Endodermal cell (in vitro differentiated cells): ENCODE measurements at places on chromosomes 13 and 19. TPM values are rescaled to one million over a fixed set of nuclear protein-coding genes. Genes with fewer than 3 reads are reported as not detected.
A peak's percentile ranks its signal among the peaks of the same experiment; 100 is the strongest.

Gene CCNA1
- 0.38 TPM in 1 of 3 replicates, not detected in the others for total RNA-seq

Gene CEACAM5
- not detected in 2 replicates for total RNA-seq

Gene SLC1A6
- 2.4 to 3.1 TPM (median 3.1 TPM) in 3 replicates for total RNA-seq

GRCh38 chr13:89550938-89551337 is 1796.5 kb upstream of the MIR17HG start:
- no peaks in the 10 kb centered on the region for H3K36me3 ChIP-seq
- no peaks in the 10 kb centered on the region for H3K4me1 ChIP-seq
- no peak for DNase-seq
- no peak overlapping the region for H3K4me3 ChIP-seq
- H3K27me3 ChIP-seq = no peaks in the 10 kb centered on the region

DNA sequence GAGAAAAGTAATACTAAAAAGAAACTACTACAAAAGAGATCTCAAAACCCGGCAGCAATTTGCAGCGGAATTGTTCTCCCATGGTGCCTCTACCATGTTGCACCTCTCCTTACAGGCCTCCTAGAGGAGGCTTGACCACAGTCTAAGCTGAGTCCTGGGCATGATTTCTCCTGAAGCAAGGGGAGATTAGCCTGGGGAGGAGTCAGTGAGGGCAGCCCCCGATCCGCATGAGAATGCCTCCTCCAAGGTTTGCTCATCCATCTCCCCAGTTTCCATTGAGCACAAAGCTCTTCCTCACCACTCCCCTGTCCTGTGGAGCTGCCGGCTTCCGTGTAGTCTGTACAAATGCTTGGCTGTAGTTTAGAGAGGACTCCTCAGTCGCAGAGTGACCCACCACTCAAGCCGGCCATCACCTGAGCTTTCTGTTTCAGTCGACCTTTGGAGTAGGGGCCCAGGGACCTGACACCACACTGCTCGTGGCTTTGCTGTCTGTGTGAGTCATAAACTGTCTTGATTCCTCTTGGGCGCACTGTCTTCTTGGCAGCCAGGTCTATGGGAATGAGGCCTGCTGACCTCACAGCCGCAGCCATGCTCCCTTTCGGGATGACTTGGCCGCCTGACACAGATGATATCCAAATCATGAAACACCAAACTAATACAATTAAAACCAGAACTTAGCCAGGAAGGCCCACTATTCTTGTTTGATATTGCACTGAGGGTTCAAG is 72.3 kb downstream of the C1QTNF9 start:
- no peak overlapping the region for H3K27ac ChIP-seq
- H3K4me1 ChIP-seq = no peaks in the 10 kb centered on the region
- no peak overlapping the region for H3K4me3 ChIP-seq
- H3K36me3 ChIP-seq = no peaks in the 10 kb centered on the region

- H3K4me1 ChIP-seq = no peaks in the 10 kb centered on the region
- H3K27me3 ChIP-seq = no peaks in the 10 kb centered on the region
- DNase-seq = no peak
Observed at GRCh38 chr19:54587026-54587425, 6.4 kb upstream of the LILRA1 start.

DNA sequence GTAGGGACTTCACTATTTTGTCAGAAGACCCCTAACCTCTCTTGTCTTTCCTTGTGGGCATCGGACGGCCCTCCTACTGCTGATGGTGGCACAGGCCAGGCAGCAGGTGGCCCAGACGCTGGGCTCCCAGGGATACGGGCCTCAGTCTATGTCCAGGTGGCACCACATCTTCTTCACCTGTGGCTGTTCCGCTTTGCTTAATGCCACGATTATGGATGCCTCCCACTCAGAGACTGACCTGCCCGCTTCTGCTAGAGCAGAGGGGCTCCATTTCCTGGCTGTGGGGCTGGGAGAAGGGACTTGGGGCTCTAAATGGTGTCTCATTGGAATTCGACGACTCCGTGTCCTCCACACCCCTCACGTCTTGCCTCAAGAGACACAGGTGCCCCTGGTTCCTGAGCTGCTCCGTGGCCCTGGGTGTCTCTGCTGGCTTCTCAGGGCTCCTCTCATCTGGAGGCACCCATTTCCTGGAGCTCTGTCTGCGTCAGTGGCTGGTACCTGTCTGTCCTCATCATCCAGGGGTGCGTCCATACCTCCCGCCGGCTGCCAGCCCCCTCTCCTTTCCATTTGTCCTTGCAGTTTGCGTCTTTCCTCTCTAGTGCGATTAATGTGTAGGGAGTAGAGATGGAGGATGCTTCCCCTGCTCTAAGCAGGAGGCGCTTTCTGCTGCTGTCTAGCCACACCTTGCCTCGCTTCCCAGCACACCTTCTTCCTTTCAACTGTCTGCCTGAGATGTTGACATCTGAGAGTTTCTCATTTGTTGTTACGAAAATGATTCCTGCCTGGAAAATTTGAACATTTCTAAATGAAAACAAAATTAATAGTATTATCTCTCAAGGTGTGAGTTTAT is 63.4 kb downstream of the TEX29 start:
- no peaks in the 10 kb centered on the region for H3K4me1 ChIP-seq
- peak; percentile 27 for DNase-seq
- no peaks in the 10 kb centered on the region for H3K36me3 ChIP-seq
- no peak overlapping the region for H3K4me3 ChIP-seq
- no peak overlapping the region for H3K27ac ChIP-seq

DNA sequence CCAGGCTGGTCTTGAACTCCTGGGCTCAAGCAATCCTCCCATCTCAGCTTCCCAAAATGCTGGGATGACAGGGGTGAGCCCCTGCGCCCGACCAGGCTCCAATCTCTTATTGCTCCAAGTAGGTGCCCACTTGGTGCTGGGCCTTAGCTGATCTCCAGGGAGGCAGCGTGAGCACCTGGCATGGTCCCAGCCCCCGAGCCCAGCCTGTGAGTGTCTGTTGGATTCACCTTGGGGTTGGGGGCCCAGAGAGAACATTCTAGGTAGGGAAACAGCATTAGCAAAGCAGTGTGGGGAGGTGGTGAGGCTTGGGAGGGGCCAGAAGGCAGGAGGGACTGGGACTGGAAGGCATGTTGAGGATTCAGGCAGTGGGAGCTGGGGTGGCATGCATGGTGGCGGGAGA is 45.5 kb downstream of the DNM2 start:
- no peaks in the 10 kb centered on the region for H3K4me1 ChIP-seq
- H3K4me3 ChIP-seq = no peak overlapping the region
- H3K27ac ChIP-seq = no peak overlapping the region
- peaks cover 29% of the 10 kb centered on the region for H3K36me3 ChIP-seq
- no peaks in the 10 kb centered on the region for H3K27me3 ChIP-seq

DNA sequence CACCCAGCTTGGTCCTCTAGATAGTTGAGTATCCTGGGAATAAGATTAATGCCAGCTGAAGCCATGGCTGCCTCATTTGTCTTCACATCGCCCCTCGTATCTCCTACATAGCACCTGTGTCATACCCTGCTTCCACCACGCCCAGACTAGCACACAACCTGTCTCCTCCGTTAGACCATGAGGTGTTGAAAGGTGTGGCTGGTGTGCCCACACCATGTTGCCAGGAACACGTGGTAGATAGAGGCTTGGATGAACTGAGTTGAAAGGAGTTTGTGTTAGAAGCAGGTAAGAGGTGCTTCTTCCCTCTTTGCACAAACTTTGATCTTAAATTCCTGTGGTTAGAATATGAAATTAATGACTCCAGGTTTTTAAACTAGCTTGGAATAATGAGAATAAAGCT is 40.1 kb downstream of the RGCC start:
- H3K36me3 ChIP-seq = no peaks in the 10 kb centered on the region
- H3K27me3 ChIP-seq = no peaks in the 10 kb centered on the region
- H3K4me1 ChIP-seq = no peaks in the 10 kb centered on the region
- no peak overlapping the region for H3K27ac ChIP-seq

- peaks cover 11% of the 10 kb centered on the region for H3K4me1 ChIP-seq
- H3K36me3 ChIP-seq = no peaks in the 10 kb centered on the region
- peak; percentile 79 for DNase-seq
Observed at GRCh38 chr13:106468744-106469590, 66.5 kb downstream of the EFNB2 start.

DNA sequence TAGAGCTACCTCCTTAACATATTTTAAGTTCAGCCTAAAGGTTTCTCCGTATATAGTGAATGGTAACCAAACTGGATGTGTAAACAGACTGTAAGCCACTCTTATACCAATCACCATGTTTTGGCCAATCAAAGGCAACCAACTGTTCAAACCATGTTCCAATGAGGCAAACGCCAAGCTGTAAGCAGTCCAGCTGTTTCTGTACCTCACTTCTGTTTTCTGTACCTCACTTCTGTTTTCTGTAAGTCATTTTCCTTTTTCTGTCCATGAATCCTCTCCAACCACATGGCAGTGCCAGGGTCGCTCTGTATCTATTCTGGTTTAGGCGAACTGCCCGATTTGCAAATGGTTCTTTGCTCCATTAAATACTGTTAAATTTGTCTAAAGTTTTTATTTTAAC is 24.4 kb downstream of the COMMD6 start:
- H3K27ac ChIP-seq = no peak overlapping the region
- no peaks in the 10 kb centered on the region for H3K4me1 ChIP-seq
- no peak overlapping the region for H3K4me3 ChIP-seq
- H3K36me3 ChIP-seq = no peaks in the 10 kb centered on the region
- DNase-seq = no peak

DNA sequence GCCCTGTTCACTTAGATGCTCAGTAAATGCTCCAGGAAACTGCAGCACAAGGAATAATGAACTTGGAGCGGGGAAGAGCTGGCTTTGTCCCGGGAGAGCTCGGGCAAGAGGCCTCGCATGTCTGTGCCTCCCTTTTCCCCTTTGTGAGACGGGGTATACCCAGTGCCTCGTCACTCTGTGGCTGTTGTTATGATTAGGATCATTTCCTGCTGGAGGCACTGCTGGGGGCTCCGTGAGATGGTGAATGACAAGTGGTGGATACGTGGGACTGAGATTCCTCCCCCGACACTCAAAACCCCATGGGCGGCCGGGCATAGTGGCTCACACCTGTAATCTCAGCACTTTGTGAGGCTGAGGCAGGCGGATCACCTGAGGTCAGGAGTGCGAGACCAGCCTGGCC is 1.1 kb upstream of the PLVAP start:
- H3K36me3 ChIP-seq = no peaks in the 10 kb centered on the region
- no peak overlapping the region for H3K27ac ChIP-seq
- no peak for DNase-seq
- no peaks in the 10 kb centered on the region for H3K4me1 ChIP-seq

GRCh38 chr19:46021531-46022041 is 1.3 kb downstream of the PGLYRP1 start:
- H3K4me3 ChIP-seq = no peak overlapping the region
- H3K27me3 ChIP-seq = peaks cover under 1% of the 10 kb centered on the region
- peak; percentile 58 for DNase-seq
- H3K36me3 ChIP-seq = no peaks in the 10 kb centered on the region
- H3K27ac ChIP-seq = no peak overlapping the region

DNA sequence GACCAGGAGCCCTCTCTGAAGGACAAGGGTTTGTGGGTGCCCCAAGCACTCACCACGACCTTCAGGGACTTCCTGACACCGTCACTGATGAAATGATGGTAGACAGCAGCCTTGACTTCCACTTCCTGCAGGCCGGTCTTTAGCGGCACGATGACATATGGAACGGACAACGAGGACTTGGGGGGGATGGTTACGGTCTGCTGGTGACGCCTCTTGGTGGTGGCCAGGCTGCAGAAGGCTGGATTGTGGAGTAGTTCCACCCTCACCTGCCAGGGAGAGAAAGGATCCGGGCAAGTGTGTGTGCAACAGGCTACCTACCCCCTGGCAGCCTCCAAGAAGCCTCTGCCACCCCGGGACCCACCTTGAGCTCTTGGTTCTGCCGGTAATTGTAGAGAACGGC is 23.2 kb downstream of the C3 start:
- no peaks in the 10 kb centered on the region for H3K27me3 ChIP-seq
- no peaks in the 10 kb centered on the region for H3K4me1 ChIP-seq
- DNase-seq = no peak
- H3K36me3 ChIP-seq = no peaks in the 10 kb centered on the region
- no peak overlapping the region for H3K27ac ChIP-seq
- no peak overlapping the region for H3K4me3 ChIP-seq

GRCh38 chr13:114108141-114108761 is 24.2 kb downstream of the RASA3 start:
- H3K27me3 ChIP-seq = no peaks in the 10 kb centered on the region
- peak; percentile 10 for DNase-seq
- no peaks in the 10 kb centered on the region for H3K36me3 ChIP-seq
- H3K4me1 ChIP-seq = peaks cover 11% of the 10 kb centered on the region

DNA sequence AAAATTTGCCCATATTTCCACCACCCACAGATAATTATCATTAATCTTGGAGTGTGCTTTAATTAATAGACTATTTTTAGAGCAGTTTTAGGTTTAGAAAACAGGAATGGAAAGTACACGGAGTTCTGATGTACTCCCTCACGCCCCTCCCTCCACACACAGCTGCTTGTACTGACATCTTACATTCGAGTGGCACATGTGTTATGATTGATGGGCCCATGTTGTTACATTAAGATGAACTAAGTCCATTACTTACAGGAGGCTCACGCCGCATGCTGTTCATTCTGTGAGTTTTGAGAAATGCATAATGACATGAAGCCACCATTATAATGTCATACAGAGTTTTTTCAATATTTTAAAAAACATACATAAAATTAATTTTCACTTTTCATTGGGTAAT is 1.2 kb upstream of the SPATA13 start:
- peaks cover 6% of the 10 kb centered on the region for H3K27me3 ChIP-seq
- no peaks in the 10 kb centered on the region for H3K36me3 ChIP-seq
- peaks cover 4% of the 10 kb centered on the region for H3K4me1 ChIP-seq
- no peak for DNase-seq

DNA sequence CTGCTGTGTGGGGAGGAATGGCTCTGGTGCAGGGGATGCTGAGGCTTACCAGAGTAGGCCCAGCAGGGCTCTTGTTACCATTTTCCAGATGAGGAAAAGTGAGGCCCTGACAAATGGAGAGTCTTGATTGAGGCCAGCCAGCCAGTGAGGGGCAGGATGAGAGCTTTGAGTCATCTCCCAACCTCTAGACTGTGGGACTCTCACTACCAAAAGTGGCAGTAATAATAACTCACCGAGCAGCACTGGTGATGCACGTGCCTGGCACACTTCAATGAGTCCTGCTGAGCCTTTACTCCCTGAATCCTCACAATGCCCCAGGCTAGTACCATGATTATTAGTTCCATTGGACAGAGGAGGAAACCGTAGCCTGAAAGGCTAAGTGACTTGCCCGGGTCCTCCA is 7.8 kb downstream of the CIC start:
- no peaks in the 10 kb centered on the region for H3K27me3 ChIP-seq
- peaks cover 16% of the 10 kb centered on the region for H3K36me3 ChIP-seq
- H3K4me3 ChIP-seq = no peak overlapping the region
- DNase-seq = no peak
- H3K27ac ChIP-seq = no peak overlapping the region

DNA sequence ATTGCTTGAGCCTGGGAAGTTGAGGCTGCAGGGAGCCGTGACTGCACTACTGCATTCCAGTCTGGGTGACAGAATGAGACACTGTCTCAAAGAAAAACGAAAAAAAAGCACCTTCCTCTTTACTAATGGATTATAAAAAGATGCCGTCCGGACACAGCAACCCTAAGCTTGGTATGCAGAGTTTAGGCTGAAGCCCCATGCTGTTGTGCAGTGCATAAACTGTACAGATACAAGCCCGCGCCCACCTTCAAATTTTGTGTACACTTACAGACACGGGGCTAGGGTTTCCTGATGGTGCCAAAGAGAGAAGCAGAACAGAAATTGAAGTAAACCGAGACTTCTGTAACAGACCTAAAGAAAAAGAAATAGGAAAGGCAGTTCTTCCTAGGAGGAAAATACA is 9.0 kb downstream of the LPAR6 start:
- no peak overlapping the region for H3K27ac ChIP-seq
- no peak for DNase-seq
- no peaks in the 10 kb centered on the region for H3K27me3 ChIP-seq
- H3K4me3 ChIP-seq = no peak overlapping the region
- H3K36me3 ChIP-seq = no peaks in the 10 kb centered on the region
